Astrocyte (in vitro differentiated cells and primary cell): ENCODE measurements at places on chromosomes 3 and 15. TPM values are rescaled to one million over a fixed set of nuclear protein-coding genes. Genes with fewer than 3 reads are reported as not detected.

- H3K36me3 ChIP-seq = no peaks in the 10 kb centered on the region
- DNase-seq = peak; percentile 9
- H3K27me3 ChIP-seq = peaks cover 7% of the 10 kb centered on the region
- no peak overlapping the region for H3K27ac ChIP-seq
- no peaks in the 10 kb centered on the region for H3K4me1 ChIP-seq
Observed at GRCh38 chr15:97234851-97235610, 725.5 kb upstream of the ARRDC4 start.

GRCh38 chr3:22117751-22118346, 366.8 kb upstream of the ZNF385D start:
- DNase-seq = peak; percentile 30
- no peaks in the 10 kb centered on the region for H3K4me1 ChIP-seq
- H3K27ac ChIP-seq = no peak overlapping the region
- no peaks in the 10 kb centered on the region for H3K36me3 ChIP-seq
- no peak overlapping the region for H3K4me3 ChIP-seq

DNA sequence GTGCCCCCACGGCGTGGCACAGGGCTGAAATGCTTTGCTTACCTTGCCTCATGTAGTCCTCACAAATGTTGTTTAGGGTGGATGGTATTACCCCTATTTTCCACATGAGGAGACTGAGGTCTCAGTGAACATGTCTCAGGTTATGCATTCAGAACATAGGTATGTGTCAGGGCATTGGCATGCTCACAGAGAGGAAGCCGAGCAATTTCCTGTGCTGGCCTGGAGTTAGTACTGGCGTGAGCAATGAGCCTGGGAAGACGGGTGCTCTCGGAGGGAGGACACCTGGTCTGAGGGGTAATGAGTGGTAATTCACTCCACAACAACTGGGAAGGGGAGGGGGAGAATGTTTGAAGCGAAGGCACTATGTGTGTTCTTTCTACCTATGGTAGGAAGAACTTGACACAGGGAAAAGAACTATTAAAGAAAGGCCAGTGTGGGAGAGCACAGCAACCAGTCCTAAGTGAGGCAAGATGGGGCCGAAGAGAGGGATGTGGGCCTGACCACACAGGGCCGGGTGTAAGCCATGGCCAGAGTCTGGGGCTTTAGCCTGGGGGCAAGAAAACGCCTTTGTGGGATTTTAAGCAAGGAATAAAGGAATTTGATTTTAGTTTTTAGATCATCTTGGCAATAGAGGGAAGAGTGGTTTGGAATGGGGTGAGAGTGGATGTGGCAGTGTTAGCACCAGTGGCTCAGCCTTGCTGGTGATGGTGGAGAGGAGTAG, 4.9 kb upstream of the FAM131A start:
- H3K4me3 ChIP-seq = no peak overlapping the region
- H3K36me3 ChIP-seq = peaks cover 58% of the 10 kb centered on the region
- peak overlapping the region; percentile 96 for H3K27ac ChIP-seq
- H3K4me1 ChIP-seq = peaks cover 61% of the 10 kb centered on the region
- DNase-seq = peak; percentile 94

GRCh38 chr3:33115024-33115768, 1.4 kb downstream of the CRTAP start:
- H3K4me1 ChIP-seq = peaks cover 2% of the 10 kb centered on the region
- peak; percentile 92 for DNase-seq
- H3K4me3 ChIP-seq = peak overlapping the region; percentile 62
- no peaks in the 10 kb centered on the region for H3K36me3 ChIP-seq
- peak overlapping the region; percentile 81 for H3K27ac ChIP-seq

Gene WDR72
- total RNA-seq = 0.14 and 0.31 TPM in 2 replicates

Gene LAMB2
- total RNA-seq = 344 and 391 TPM in 2 replicates

Gene CAMP
- total RNA-seq = not detected in 2 replicates

Gene SPATA16
- not detected in 2 replicates for total RNA-seq

GRCh38 chr15:88118741-88119140, 137.8 kb downstream of the NTRK3 start:
- no peak overlapping the region for H3K27ac ChIP-seq
- no peaks in the 10 kb centered on the region for H3K27me3 ChIP-seq
- H3K4me1 ChIP-seq = no peaks in the 10 kb centered on the region
- no peak for DNase-seq
- no peaks in the 10 kb centered on the region for H3K36me3 ChIP-seq

GRCh38 chr3:139101396-139101795, 56.7 kb upstream of the PRR23C start:
- H3K4me3 ChIP-seq = no peak overlapping the region
- no peaks in the 10 kb centered on the region for H3K4me1 ChIP-seq
- no peak for DNase-seq
- H3K36me3 ChIP-seq = no peaks in the 10 kb centered on the region
- no peak overlapping the region for H3K27ac ChIP-seq

Gene GABRB3
- total RNA-seq = 43.2 and 47.9 TPM in 2 replicates

GRCh38 chr3:126121632-126122031, 37.7 kb upstream of the SLC41A3 start:
- no peak for DNase-seq
- no peak overlapping the region for H3K4me3 ChIP-seq
- no peaks in the 10 kb centered on the region for H3K4me1 ChIP-seq
- H3K27me3 ChIP-seq = peaks cover 2% of the 10 kb centered on the region

GRCh38 chr15:89399238-89400115, 64.9 kb upstream of the POLG start:
- H3K27me3 ChIP-seq = peaks cover 86% of the 10 kb centered on the region
- DNase-seq = no peak
- H3K4me3 ChIP-seq = peak overlapping the region; percentile 33
- H3K36me3 ChIP-seq = no peaks in the 10 kb centered on the region

DNA sequence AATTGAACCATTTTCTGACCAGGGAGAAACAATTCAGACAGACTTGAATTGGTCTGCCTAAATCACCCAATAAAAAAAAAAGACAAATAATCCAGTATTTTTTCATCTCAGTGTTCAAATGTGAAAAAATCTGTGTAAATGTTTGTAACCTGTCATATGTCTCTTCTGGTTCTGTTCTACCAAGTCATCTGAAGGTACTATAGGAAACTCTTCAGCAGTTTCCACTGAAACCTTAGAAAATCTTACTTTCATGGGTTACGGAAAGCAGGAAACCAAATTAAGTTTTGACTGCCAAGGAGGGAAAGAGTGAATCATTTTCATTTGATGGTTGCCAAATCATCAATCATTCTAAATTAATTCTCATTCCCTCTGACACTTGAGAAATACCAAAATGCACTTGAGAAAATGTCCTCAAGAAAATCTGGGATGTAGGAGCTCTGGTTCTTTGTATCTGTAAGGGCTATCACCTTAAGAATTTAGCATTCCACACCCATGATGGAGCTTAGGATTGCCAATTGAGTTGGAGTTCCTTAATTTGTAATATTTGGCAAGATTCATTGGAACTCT, 278.2 kb upstream of the KCNH8 start:
- no peaks in the 10 kb centered on the region for H3K27me3 ChIP-seq
- no peak overlapping the region for H3K27ac ChIP-seq
- H3K4me1 ChIP-seq = no peaks in the 10 kb centered on the region
- no peaks in the 10 kb centered on the region for H3K36me3 ChIP-seq
- H3K4me3 ChIP-seq = no peak overlapping the region
- no peak for DNase-seq

DNA sequence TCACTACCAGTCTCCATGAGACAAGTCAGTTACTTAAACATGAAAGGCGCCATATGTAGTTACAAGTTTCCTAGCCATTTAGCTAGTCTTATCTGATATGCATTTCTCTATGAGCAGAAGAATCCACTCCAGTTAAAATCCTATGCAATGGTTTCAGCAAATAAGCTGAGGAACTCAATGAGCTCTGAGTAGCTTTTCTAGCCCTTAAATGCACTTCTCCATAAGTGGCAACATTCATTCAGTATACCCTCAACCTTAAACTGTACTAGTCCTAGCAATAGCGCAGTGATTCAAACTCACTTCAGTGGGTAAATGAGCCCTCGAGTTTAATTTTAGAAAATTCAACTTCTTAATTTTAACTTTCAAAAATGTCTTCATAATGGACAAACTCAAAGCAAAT, 7.7 kb downstream of the COMMD2 start:
- H3K4me3 ChIP-seq = no peak overlapping the region
- DNase-seq = no peak
- H3K27me3 ChIP-seq = no peaks in the 10 kb centered on the region
- H3K4me1 ChIP-seq = no peaks in the 10 kb centered on the region
- peaks cover 39% of the 10 kb centered on the region for H3K36me3 ChIP-seq

GRCh38 chr15:47301481-47301880, 415.8 kb upstream of the SEMA6D start:
- no peaks in the 10 kb centered on the region for H3K27me3 ChIP-seq
- H3K27ac ChIP-seq = no peak overlapping the region

DNA sequence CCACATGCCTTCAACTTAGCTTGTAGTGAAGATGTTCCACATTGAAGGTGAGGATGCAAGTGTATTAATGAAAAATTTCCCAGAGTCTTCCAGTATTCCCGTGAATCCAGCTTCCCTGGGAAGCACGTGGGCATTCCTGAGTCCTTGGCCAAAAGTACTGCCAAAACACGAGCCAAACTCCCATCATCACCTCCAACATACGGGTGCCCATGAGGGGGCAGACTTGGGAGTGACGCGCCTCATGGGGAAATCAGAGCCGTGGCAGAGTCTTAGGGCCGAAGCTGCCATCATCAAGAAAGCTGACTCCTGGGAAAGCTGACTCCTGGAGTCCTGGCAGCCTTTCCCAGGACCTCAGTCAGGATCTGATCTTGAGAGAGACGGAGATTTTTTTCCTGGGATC, 20.1 kb upstream of the TM2D3 start:
- H3K36me3 ChIP-seq = peaks cover 11% of the 10 kb centered on the region
- H3K27ac ChIP-seq = no peak overlapping the region
- no peaks in the 10 kb centered on the region for H3K27me3 ChIP-seq

DNA sequence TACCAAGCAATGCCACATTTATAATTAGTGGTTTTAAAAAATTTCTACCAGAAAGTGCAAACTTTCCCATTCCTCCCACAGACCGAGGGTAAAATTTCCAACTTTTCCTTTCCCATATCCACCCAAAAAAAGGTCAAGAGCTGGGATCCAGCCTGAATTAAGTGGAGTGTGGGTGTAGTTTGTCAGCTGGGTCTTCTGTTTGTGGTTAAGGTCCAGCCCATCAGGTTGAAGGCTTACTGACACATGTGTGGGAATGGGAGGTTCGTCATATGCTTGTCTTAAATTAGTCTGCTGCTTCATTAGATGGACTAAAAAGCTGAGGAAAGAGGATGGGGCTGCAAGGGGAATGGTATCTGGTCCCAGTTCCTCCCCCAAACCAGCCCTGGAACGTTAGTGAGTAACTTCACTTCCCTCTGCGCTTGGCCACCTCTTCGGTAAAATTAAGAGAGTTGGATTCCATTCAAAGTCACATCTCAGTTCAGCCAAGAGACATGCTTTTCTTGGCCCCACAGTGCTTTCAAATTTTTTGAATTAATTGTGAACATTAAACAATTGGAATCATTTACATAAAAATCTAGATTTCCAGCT, 59.0 kb upstream of the PLCL2 start:
- no peak overlapping the region for H3K4me3 ChIP-seq
- no peak overlapping the region for H3K27ac ChIP-seq
- H3K36me3 ChIP-seq = no peaks in the 10 kb centered on the region
- DNase-seq = peak; percentile 51
- H3K4me1 ChIP-seq = no peaks in the 10 kb centered on the region
